ENCODE measurements at places on chromosomes 16 and 17.

DNA sequence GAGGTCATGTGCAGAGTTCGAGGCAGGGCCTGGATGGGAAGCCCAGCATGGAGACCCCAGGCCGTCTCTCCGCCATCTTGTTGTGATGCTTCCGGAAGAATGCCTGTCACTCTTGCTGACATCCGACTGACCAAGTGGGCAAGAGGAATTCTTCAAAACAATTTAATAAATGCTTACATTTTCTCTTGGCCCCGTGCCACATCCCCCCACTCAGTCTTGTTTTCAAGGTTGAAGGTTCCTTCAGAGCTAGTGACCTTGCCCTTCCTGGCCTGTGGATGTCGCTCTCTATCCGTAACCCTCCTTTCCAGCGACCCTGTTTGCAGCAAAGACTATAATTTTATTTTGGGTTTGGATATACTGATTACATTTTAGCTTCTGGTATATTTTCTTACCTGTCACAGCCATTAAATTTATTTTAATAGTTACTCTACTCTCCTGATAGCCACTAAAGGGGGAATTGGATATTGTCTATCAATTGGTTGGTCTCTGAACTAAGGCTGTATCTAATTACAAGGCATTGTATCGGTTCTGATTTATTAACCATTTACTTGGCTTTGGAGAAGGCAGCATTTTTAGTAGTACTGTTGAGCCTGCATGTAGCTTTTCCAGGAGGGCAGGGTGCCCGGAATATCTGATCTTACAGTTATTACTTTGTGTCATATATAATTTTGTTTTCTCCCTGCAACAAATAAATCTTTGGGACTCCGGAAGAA lies 264.5 kb downstream of the WWOX start:
- no peaks in the 10 kb centered on the region for H3K36me3 ChIP-seq
- no peak overlapping the region for H3K4me3 ChIP-seq
- no peak overlapping the region for H3K27ac ChIP-seq
- H3K27me3 ChIP-seq, result no peaks in the 10 kb centered on the region
- no peaks in the 10 kb centered on the region for H3K4me1 ChIP-seq

- no peaks in the 10 kb centered on the region for H3K36me3 ChIP-seq
- no peak overlapping the region for H3K27ac ChIP-seq
- no peak overlapping the region for H3K4me3 ChIP-seq
- peaks cover 20% of the 10 kb centered on the region for H3K4me1 ChIP-seq
Observed at GRCh38 chr16:46808997-46809396, 22.0 kb downstream of the C16orf87 start.

GRCh38 chr16:275786-276232 lies at the start of gene RGS11:
Gene RGS11 (minus strand): TSS chr16:275944. CDS start chr16:275911, 33 bp downstream.
- H3K36me3 ChIP-seq, result no peaks in the 10 kb centered on the region
- no peaks in the 10 kb centered on the region for H3K4me1 ChIP-seq
- no peak within 1 kb of the TSS for H3K27ac ChIP-seq

DNA sequence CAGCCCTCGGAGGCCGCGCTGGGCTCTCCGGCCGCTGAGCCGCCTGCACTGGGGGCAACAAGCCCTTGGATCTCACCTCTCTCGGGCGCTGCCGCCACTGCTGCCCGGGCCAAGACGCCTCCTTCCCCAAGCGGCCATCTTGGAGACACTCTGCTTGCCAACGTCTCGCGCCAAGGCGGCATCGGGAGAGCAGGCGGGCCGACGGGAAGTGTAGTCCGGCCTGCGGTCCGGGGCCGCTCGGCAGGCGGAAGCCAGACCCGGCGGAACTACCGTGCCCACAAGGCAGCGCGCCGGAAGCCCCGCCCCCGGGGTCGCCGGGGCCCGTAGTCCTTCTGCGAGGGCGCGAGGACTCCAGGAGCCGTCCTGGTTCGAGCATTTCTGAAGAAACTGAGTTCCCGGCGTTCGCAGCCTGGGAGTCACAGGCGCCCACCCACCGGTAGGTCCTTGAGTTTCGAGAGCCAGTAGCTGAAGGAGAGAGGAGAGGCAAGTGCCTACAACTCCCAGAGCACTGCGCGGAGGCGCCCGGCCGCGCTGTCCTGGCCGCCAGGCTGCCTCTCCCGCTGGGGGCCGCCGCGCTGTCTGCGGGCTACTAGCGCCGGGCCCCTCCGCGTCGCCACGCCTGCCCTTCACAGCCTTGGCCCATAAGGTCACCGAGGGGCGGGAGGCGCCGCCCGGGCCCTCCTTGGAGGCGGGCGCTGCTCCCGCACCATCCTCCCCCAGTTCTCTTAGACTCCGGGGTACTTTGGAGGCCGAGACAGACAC lies at the start of gene TMEM11:
TSS of gene TMEM11 (minus strand) at position 147 of the 762 bp plus-strand sequence. CDS start at position 138, 9 bp downstream.
- peak; percentile 96 for DNase-seq
- peak within 1 kb of the TSS; percentile 91 for H3K27ac ChIP-seq
- peak within 1 kb of the TSS; percentile 91 for H3K4me3 ChIP-seq
- H3K27me3 ChIP-seq, result no peaks in the 10 kb centered on the region

GRCh38 chr17:4270736-4271135 lies 7.0 kb upstream of the ANKFY1 start:
- H3K27me3 ChIP-seq, result no peaks in the 10 kb centered on the region
- H3K4me1 ChIP-seq, result peaks cover 8% of the 10 kb centered on the region
- H3K4me3 ChIP-seq, result no peak overlapping the region
- H3K27ac ChIP-seq, result peak overlapping the region; percentile 38
